ENCODE measurements at places on chromosomes 2 and 18. TPM values are rescaled to one million over a fixed set of nuclear protein-coding genes. Genes with fewer than 3 reads are reported as not detected.
A peak's percentile ranks its signal among the peaks of the same experiment; 100 is the strongest.

The DAW1 gene
- total RNA-seq = not detected

GRCh38 chr2:221350616-221351015 is 221.5 kb downstream of the EPHA4 start:
- no peak for DNase-seq

DNA sequence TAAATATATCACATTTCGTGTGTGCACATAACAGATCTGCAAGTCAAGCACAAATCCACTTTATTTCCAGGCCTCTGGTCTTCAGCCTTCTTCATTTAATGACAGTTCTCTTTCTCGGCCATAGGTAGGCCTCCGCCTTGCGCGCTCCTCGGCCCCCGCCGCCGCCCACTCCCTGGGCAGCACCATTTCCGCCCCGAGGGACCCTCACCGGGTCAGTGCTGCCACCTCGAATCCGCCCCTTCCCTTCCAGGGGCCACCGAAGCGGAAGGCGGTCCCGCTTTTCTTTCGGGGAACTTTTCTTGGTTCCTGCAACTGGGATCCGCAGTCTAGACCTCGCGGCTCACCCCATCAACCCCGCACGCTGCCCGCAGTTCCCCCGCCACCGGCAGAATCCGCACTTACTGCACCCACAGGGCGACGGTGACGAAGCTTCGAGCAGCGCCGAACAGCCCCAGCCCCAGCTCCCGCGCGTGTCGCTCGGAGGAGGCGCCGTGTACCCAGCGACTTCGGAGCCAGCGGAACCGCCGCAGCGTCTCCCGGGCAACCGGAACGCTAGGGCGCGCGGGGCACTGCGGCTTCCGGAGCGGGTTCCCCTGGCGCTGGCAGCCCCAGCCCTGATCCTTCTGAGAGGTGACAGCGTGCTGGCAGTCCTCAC is at the start of gene CDKL4:
TSS of gene CDKL4 (minus strand) at position 502 of the 655 bp plus-strand sequence.
- peak; percentile 44 for DNase-seq

DNA sequence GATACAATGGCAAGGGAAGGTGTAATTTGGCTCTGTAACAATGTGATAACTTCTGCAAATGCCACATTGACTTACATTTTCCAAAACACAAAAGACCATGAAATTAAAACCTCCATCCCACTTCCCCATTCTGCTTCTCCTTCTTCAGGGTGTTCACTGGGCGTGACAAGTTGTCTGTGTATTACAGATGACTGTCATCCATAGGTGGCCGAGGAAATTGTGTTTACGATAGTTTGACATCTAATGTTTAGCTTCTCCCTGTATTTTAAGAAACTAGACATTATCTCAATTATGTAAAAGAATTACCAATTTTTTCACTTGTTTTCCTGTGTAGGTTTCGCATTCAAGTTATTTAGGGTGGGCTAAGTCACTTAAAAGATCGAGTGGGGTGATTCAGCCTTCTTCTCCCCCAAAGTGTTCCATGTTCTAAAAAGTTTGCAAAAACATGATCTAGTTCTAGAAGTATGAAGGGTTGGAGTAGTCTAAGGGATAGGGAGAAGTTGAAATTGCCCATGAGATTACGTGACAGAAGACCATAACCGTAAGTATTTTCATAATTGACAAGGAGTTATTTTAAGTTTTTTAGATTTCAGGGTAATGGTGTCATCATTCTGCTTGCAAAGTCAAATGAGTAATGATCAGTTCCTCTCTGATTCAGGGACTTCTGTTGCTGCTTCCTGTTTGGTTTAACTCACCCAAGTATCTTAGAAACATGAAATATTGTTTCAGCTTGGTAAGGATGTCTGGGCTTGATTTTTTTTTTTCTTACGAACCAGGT is 25.2 kb upstream of the CYTIP start:
- peak; percentile 76 for DNase-seq

The HOXD11 gene
- not detected for total RNA-seq

DNA sequence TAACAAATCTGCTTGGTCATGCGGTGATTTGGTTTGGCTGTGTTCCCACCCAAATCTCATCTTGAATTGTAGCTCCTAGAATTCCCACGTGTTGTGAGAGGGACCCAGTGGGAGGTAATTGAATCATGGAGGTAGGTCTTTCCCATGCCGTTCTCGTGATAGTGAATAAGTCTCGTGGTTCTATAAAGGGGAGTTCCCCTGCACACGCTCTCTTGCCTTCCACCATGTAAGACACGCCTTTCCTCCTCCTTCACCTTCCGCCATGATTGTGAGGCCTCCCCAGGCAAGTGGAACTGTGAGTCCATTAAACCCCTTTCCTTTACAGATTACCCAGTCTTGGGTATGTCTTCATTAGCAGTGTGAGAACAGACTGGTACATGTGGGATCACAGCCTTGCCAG is 36.7 kb downstream of the TRABD2A start:
- DNase-seq = no peak

GRCh38 chr2:98355881-98356280 is 9.6 kb downstream of the CNGA3 start:
- DNase-seq = no peak

The CCDC68 gene
- total RNA-seq = 0.33 TPM

GRCh38 chr2:204135752-204136151 is 199.2 kb downstream of the ICOS start:
- DNase-seq = no peak

GRCh38 chr2:133317178-133317577 is 251.1 kb downstream of the NCKAP5 start:
- no peak for DNase-seq

The GCG gene
- total RNA-seq = not detected

- DNase-seq = no peak
These were observed 46.8 kb downstream of the SEMA4F start for GRCh38 chr2:74700643-74701372.

DNA sequence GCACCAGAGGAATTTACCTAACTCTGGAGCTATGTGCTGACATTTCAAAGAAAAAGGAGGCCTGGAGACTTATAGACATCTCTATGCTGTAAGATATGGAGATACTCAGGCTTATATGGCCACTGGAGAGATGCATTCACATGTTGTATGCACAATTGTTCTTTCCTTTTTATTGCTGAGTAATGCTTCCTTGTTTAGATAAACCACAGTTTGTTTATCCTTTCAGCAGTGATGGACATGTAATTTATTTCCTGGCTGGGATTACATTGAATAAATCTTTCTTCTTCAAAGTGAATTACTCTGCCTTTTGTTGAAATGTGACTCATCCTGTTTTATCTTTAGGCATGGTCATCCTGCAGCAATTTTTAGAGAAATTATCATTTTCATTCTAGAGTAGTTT is 716.7 kb upstream of the GCFC2 start:
- DNase-seq = no peak

DNA sequence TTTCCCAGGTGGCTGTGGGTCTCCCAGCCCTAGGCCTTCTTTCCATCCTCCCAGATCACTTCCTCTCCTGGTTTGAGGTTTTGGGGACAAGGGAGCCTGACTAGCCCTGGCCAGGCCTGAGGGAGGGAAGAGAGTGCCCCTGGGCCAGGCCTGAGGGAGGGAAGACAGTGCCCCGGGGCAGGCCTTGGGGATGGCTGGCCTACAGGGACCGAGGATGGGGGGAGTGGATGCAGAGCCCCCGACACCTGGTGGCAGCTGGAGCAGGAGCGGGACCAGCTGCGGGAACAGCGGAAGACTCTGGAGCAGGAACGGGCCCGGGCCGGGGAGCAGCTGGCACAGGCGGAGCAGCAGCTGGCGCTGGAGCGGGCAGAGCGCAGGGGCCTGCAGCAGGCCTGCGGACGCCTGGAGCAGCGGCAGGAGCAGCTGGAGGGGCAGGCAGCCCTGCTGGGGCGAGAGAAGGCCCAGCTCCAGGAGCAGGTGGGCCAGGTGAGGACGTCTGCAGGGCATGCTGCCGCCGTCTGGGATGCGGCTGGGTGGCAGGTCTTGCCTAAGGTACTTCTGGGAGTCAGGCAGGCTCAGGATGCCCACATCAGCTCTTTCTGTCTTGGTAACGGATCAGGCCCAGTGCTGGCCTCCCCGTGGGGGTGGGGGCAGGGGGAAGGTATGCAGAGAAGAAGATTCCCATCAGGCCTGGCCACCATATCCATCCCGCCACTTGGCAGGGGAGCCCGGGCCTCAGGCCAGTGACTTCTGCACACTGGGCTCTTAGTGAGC is 29.2 kb downstream of the CROCC2 start:
- DNase-seq = no peak

DNA sequence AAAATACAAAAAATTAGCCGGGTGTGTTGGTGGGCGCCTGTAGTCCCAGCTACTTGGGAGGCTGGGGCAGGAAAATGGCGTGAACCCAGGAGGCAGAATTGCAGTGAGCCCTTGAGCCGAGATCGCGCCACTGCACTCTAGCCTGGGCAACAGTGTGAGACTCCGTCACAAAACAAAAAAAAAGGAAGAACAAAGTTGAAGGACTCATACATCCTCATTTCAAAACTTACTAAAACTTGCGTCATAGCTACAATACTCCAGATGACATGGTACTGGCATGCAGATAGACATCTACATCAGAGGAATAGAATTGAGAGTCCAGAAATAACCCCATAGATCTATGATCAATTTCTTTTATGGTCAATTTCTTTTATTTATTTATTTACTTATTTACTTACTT is 13.6 kb upstream of the CYP27C1 start:
- DNase-seq = no peak

- DNase-seq = peak; percentile 86
These were observed 507 bp downstream of the CNNM4 start for GRCh38 chr2:96760986-96761832.

The IGFBP2 gene
- not detected for total RNA-seq

- no peak for DNase-seq
These were observed 37.5 kb downstream of the PAX8 start for GRCh38 chr2:113240915-113241911.

DNA sequence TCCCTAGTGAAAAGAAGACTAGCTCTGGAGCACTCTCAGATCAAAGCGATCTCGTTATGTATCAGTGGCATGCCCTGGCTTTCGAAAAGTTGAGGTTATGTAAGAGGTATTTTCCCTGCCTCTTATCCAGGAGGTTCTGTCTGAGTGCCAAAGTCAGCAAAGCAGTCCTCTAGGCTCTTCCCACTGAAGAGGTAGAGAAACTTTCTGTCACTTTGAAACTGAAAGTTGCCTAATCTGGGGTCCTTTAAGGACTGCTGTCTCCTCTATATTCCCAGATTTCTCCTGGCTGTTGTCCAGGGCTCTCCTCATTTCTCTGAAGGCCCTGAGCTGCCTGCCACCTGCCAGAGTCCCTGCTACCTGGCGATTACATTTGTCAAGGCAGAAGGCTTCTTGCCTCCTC is 96.3 kb downstream of the B3GNT2 start:
- DNase-seq = no peak

DNA sequence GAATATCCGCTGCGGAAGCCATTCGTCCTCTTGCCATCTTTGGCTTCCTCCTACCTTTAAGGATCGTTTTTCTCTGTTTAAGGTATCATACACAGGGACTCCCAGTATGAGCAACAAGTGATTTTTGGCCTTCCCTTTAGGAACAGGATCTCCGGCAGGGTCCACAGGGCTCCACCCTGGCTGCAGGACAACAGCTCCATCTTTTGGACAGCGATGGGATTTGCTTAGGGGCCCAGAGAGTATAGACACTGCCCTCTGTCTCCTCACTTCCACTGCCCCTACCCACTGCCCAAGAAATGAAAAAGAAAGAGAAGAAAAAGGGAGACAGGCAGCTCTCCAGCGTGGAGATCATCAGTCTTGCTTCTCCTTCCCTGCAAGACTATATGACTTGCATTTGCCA is 224.5 kb downstream of the UXS1 start:
- no peak for DNase-seq

DNA sequence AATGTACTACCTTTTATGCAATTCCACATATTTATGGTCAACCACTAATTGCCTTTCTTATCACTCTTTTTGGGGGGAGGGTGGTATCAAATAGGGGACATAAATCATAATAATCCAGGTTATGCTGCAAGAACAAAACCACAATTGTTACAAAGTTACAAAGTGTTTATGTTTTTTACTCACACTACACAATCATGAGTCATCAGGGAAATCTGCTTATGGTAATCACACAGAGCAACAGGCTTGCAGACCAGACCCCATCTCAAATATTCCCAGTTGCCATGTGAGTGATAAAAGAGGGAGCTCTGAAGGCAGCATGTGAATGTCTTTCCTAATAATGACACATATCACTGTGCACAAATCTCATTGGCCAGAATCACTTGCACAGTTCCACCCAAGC is 304.7 kb upstream of the TMEFF2 start:
- DNase-seq = no peak

GRCh38 chr2:25618676-25619075 is 54.7 kb downstream of the DTNB start:
- no peak for DNase-seq

- no peak for DNase-seq
These were observed 117.1 kb upstream of the DTNA start for GRCh38 chr18:34592961-34593382.

DNA sequence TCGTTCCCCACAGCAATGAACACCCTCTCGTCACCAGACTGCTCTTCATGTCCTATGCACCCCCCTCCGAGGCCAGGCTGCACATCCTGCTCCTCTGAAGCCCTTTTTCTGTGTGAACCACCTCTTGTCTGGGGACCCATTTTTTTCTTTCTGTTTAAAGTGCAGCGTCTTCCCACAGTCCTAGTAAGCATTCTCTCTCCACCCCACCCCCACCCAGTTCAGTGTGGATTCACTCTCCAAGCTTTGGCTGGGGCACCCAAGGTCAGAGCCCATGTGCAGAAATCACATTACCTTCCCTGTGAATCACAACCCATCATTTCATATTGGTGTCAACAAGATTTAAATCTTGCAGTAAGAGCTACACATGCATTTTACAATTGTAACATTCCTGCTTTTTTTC is 26.4 kb upstream of the PKDCC start:
- no peak for DNase-seq

DNA sequence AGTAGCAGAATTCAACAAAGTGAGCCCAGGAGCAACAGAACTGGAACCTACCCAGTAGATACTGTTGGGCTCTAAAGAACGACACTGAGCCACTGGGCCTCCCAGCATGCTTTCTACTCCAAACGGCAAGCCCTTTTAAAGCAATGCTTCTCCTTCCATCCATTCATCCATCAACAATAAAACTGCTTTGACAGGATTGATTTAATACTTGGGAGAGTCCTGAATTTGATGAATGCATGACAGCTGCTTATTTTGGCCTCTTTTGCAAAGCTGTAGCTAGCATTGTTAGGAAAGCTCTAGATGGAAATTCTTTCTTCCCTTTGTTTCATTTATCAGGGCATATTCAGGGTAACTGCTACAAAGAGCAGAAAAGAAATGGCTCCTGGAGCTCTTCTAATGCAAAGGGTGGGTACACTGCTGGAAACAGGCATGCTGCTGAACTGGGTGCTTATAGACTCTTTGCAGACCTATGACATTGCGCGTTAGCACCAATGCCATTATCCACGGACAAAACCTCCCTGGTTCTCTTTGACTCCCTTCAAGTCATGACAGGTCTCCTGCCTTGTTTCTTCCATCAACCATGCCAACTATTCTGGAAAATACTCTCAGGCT is 138.4 kb upstream of the HNRNPA3 start:
- DNase-seq = no peak

The COL5A2 gene
- 1.2 TPM for total RNA-seq

DNA sequence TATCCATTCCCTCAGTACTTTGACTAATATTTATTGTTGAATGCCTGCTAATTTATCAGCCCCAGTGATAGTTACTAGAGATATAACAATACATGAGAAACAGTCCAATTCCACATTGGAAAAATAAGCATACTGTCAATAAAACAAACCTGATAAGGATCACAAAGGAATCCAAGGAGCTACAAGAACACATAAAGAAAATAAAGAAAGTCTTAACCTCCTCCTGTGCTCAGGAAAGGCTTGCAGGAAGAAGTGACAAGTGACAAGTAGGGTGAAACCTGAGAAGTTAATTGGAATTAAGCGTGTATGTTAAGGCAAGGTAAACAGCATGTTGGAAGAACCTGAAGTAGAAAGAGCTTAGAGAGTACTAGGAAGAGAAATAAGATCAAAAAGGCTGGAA is 20.3 kb upstream of the ASNSD1 start:
- DNase-seq = no peak

GRCh38 chr2:218983263-218983933 is 1.6 kb downstream of the FEV start:
- DNase-seq = no peak
